Activated naive CD4-positive, alpha-beta T cell treated with anti-CD3 and anti-CD28 coated beads, Interleukin-2, amount 10 ng/mL, durations not matched to agents 7 days and 5 days (primary cell): ENCODE measurements at places on chromosomes 16 and 17.
A peak's percentile ranks its signal among the peaks of the same experiment; 100 is the strongest.

DNA sequence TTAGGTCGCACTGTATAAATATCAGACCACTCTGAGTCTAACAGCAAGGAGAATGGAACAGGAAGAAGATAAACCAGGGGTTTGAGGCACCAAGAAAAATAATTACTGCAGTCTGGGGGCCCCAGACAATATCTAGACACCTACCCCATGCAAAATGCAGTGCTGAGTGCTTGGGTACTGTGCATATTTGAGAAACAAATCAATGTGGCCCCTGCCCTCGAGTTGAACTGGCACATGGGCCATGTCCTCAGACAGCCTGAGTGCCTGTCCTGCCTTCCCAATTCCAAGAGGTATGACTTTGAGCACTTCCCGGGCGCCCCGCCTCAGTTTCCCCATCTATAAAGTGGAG, 6.2 kb upstream of the CIITA start:
- DNase-seq = no peak

DNA sequence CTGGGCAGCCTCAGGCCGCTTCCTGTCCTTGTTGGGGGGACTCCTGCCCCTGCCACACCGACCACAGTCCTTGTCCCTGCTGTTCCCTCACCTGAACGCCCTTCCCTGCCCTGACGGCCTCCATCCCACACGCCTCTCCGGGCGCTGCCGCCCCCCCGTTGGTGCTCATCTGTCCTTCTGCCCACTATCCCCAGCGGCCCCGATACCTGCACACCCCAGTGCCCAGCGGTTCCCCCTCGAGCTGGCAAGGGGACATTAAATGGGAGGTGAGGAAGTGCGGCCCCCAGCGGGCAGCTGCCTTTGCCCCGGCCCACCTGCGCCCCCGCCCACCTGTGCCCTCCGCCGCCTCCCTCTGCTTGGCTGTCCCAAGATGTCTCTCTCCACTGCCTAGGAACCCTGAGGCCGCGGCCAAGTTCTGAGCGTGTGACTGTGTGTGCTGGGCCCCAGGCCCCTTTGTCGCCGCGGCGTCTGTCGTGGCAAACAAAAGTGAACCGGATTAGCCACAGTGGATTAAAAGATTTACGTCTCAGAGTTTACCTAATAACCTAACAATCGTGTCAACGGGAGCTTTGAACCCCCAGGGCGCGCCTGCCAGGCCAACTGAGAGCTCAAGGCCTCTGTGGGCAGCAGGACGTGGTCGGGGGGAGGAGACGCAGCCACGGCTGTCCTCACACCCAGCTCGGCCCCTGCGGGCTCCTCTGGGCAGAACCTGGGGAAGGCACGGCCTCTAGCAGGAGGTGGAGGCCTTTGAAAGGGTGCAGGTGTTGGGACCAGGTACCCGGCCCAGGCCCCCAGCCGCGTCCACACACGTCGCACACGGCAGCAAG, 7.6 kb upstream of the AXIN1 start:
- no peak for DNase-seq

- peak; percentile 68 for DNase-seq
Observed at GRCh38 chr16:31427441-31428278, 500 bp downstream of the COX6A2 start.

DNA sequence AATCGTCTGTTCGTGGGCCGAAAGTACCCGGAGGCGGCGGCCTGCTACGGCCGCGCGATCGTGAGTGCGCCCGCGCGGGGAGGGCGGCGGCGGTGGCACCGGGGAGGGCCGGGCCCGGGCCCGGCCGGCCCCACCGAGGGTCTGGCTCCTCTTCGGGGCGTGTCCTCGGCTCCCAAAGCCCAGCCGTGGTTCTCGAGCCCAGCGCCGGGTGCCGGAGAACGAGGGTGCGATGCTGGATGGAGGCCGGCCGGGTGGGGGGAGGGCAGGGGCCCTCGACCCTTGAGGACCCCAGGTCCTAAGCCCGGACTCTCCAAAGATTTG, 375 bp downstream of the STUB1 start:
- DNase-seq = no peak

DNA sequence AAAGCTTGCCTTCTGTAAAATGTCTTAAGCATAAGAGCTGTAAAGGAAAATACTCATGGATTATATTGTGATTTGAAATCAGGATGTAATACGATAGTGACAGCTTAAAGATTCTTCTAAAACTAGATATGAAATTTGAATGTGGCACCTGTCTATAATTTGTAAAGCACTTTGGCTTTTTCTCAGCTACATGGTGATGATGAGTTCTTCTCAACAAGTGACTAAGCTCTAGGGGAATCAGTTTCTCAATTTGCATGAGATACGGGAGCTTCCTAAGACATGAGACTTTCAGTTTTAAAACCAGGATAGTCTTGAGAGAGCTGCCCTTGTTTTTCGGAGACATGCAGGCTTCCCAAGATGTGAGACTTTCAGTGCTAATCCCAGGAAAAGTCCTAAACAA, 439.2 kb downstream of the CDH13 start:
- no peak for DNase-seq
